ENCODE measurements at places on chromosomes 12 and 14.

- DNase-seq, result no peak
Observed at GRCh38 chr14:68820536-68820935, 27.7 kb upstream of the ZFP36L1 start.

DNA sequence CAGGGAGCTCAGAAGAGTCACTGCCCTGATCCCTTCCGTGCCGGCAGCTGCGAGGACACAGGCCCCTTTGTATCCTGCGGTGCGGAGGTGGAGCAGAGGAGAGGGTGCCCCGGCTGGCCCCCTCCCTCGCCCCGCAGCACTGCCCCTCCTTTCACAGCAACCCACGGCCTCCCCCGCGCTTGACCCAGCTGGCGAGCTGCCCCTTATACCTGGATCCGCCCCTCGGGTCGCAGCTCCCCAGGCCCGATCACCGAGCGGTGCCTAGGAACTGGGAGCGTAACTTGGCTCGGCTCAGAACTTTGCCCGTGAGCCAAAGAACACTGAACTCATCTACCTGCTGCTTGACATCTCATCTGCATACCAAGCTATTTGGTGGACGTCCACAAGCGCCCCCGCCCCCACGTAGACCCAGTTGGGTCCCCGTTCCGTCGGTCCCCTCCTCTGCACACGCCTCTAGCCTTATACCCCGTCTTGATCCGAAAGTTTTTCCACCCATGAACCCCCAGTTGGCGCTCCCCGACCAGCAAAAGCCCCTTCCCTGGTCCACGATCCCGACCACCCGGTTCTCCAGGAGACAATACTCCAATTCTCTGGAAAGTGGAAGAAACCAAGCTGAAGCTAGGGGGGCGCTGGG lies 697 bp upstream of the DNAJC14 start:
- no peak for DNase-seq

DNA sequence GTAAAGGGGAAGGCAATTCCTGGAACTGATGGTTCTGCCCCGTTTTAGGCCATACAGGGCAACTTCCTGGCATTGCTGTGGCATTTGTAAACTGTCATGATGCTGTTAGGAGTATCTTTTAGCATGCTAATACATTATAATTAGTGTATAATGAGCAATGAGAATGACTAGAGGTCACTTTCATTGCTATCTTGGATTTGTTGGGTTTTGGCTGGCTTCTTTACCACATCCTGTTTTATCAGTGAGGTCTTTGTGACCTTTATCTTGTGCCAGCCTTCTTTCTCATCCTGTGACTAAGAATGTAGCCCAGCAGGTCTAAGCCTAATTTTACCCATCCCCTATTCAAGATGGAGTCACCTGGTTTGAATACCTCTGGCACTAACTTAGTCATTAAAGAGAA lies 51.2 kb downstream of the TESPA1 start:
- DNase-seq, result no peak

DNA sequence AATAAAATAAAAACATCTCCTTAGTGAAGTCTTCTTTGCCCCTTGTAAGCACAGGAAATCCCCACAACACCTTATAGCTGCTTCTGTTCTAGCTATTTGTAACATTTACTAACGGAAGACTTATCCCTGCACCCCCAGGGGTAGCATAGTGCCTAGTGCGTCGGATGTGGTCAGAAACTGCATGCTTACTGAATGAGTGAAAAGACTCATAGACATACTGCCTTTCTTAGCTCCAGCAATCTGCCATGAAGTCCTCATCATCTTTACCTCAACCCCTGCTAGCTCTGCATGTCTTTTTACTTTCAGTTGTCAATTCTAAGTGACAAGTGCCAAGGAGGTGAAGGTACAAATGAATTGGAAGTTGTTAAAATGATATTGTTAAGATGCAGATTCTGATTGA lies 12.9 kb downstream of the RIOX1 start:
- DNase-seq, result no peak

GRCh38 chr12:104638218-104638850 lies 181.6 kb downstream of the CHST11 start:
- no peak for DNase-seq

- no peak for DNase-seq
Observed at GRCh38 chr14:98893675-98894074, 378.3 kb downstream of the BCL11B start.

GRCh38 chr12:23504641-23505399 lies 444.6 kb downstream of the SOX5 start:
- no peak for DNase-seq

GRCh38 chr14:70640938-70641547 lies 673 bp upstream of the TTC9 start:
- DNase-seq, result no peak

GRCh38 chr14:89771251-89771650 lies 183.3 kb downstream of the EFCAB11 start:
- DNase-seq, result no peak

- DNase-seq, result no peak
Observed at GRCh38 chr14:80924365-80925103, 17.0 kb downstream of the CEP128 start.

GRCh38 chr14:23896609-23897153 lies 56.9 kb upstream of the DHRS4 start:
- no peak for DNase-seq

- no peak for DNase-seq
Observed at GRCh38 chr12:52873513-52873831, 24.7 kb upstream of the KRT78 start.

DNA sequence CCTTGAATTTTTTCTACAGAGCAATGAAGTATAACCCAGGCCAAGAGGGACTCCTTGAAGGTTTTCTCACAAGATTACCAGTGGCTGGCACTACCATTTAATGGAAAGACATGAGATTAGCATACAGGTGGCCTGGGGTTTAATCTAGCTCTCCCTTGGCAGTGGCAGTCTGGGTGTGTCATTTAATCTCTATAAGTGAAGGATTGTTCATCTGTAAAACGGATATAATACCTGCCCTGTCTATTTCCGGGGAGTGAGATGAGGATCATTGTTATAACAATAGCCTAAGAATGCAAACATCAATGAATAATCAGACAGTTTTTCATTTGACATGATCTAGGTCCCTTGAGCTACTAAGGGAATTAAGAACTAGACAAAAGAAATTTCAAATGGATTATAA lies 168.7 kb upstream of the CPNE8 start:
- no peak for DNase-seq

DNA sequence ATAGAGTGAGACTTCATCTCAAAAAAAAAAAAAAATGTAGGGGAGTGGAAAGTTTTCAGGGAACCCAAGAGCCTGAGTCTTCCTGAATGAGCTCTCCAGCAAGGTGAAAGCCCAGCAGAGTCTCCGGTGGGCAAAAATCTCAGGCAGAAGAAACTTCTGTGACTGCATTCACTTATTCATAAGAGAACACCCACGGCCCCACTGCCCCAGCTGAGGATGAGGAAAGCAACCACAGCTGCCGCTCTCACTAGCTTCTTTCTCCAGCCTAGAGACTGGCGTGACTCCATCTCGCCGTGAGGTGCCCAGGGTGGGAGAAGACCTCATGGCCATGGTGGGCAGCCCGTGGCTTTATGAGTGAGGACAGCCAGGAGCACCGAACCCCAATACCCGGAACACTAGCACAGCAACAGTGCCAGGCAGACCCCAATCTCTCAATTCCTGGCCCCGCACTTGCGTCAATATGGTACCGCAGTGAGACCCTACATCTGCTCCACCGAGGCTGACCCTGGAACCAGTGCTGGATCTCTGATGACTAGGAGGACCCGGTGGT lies 29.7 kb upstream of the DYNC1H1 start:
- no peak for DNase-seq

GRCh38 chr14:33839193-33840076 lies 111.4 kb downstream of the EGLN3 start:
- peak; percentile 11 for DNase-seq

DNA sequence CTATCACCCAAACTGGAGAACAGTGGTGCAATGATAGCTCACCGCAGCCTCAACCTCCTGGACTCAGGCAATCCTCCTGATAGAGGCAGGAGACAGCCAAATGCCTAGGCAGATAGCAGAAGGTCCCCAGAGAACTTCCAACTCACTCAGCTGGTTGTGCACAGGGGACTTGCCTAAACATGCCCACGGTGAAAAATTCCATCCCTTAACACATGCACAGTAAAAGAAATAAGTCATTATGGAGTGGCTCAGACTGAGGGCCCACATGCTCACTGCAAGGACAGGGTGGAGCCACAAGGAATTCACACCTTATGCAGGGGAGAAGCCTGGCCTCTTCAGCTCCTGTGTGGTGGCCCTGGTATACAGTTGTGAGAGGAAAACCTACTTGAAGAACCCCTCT lies 525.8 kb upstream of the ATP2B1 start:
- DNase-seq, result no peak

- DNase-seq, result no peak
Observed at GRCh38 chr14:94673781-94674231, 61.6 kb downstream of the SERPINA3 start.

Measured in stimulated activated CD4-positive, alpha-beta T cell treated with anti-CD3 and anti-CD28 coated beads, Interleukin-15, amount 100 ng/mL, for 1 hour (primary cell).